BJ (cell line): ENCODE measurements at places on chromosomes 1 and 21.

GRCh38 chr1:156069490-156070455 is 8.8 kb downstream of the RAB25 start:
- DNase-seq, result no peak

DNA sequence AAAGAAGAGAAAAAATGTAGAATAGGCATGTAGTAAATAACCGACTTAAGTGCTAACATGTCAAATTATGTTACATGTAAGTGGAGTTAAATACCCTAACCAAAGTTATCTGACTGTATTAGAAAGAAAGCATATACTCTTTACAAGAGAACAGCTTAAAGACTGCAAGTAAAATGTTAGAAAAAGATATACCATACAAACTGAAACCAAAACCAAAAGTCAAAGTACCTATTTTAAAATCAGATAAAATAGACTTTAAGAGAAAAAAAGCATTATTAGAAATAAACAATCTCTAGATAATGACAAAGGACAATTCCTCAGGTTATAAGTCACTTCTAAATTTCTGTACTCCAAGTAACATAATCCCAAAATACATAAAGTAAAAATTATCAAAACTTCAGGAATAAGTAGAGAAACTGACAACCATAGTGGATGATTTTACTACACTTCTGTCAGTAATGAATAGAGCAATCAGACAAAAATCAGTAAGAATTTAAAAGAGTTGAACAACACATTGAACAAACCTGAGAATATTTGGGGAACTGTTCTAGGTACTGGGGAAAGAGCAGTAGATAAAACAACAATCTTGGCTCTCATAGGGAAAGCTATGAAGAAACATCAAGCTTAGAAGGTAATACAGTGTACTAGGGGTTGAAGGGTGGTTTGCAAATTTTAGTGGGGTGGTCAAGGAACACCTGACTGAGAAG is 127.3 kb downstream of the TBX19 start:
- DNase-seq, result no peak

- no peak for DNase-seq
These were observed 25.0 kb downstream of the SZT2 start for GRCh38 chr1:43414634-43415223.

DNA sequence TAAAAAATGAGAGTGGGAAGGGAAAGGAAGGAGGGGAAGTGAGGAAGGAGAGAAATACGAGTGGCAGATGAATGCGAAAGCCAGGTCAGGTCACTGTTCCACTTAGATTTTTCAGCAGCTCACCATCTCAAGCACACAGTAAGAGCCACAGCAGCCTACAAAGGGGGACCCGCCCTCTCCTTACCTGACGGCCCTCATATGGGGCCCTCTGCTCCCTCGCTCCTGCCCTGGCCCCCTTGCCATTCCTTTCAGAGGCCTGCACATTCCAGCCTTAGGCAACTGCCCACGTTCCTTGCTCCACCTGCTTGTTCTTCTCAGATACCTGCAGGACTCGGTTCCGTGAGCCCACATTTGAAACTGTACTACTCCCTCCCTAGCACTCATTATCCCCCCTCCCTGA is 22.0 kb downstream of the VPS26C start:
- no peak for DNase-seq

GRCh38 chr1:76294482-76295194 is 220.1 kb downstream of the ST6GALNAC3 start:
- DNase-seq, result no peak
